ENCODE measurements at places on chromosomes 13 and 19. TPM values are rescaled to one million over a fixed set of nuclear protein-coding genes. Genes with fewer than 3 reads are reported as not detected.

GRCh38 chr13:98559169-98559568 lies 17.7 kb downstream of the STK24 start:
- DNase-seq: no peak

DNA sequence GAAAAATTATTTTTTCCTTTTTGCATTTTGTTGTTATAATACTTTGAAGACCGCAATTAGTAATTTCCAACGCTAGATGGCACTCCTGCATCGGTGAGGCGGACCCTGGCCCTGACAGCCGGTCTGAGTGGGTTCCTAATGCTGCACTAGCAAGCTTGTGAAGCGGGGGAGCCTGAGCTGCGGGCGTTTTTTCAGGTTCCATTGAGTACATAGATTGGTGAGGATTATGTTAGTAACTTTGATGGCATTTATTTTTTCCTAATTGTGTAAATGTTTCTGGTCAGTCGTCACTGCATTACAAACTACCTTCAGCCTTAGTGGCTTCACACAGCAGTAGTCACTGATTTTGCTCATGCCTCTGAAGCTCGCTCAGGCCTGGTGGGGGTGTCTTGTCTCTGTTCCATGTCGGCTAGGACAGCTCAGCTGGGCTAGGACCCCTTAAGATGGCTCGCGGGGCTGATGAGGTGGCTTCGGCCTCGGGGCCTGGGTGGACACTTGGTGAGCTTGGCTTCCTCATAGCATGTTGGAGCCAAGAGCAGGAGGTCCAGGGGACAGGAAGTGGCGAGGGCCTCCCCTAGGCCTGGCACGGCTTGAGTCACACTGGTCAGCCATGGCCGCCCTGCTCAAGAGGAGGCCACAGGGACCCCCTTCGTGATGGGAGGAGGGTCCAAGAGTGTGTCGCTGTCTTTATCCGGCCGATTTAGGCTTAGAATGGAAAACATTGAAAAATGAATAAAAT lies 25.0 kb downstream of the ERCC5 start:
- peak; percentile 39 for DNase-seq

DNA sequence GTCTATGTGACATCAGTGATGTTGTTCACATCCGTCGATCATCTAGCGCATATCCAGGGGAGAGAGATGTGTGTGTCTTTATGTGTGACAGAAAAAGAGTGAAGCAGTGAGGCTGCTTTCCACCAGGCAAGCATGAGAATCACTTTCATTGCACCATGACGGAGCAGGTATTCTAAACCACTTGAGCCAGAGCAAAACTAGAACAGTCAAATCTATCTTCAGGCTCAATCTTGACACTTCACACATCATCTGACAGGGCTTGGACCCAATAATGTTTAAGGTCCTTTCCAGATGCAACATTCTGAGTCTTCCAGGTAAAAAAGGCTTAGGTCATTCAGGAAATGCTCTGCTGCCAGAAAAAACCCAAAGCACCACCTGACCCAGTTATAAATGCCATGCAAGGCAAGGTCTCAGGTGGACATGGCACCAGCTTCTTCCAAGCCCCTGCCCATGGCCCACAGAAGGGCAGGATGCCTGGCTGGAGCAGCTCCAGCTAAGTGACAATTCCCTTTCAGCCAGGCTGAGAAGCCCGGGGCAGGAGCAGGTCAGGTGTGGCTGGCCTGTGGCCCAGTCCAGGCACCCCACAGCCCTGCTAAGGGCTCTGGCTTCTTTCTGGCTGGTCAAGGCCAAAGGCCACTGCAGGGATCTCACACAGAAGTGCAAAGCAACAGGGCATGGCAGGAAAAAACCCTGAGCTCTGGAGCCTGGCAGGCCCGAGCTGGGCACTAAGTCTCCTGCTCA lies 5.0 kb downstream of the ELAVL1 start:
- no peak for DNase-seq

DNA sequence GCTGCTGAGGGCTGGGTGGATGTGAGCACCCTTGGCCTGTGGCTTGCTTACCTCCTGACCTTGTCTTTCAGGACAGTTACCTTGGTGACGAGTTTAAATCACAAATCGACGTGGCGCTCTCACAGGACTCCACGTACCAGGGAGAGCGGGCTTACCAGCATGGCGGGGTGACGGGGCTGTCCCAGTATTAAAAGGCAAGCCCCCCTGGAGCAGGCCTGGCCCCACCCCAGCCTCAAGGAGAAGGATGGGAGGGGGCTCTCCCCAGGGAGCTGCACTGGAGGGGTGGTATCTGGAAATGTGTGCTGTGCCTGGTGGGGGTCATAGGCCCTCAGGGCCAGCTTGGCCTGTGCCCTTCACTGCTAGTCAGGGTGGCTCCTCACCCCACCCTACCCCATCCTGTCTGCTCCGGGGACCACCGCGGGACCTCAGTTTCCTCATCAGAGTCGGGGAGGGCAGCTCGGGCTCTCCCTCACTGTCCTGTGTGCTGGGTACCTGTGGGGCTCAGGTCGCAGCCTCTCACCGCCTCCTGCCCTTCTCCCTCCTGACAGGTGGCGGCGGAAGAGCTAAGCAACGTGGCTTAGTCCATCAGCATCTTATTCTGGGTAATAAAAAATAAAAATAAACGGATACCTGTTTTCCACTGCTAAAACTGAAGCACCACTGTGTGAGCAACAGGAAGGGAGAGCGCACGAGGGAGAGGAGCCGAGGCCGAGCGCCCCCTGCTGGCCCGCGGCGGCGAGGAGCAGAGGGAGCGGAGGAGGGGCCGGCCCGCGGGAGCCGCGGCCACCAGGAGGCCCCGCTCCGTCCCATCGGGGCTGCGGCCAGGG lies 29.8 kb downstream of the CERS1 start:
- peak; percentile 70 for DNase-seq

DNA sequence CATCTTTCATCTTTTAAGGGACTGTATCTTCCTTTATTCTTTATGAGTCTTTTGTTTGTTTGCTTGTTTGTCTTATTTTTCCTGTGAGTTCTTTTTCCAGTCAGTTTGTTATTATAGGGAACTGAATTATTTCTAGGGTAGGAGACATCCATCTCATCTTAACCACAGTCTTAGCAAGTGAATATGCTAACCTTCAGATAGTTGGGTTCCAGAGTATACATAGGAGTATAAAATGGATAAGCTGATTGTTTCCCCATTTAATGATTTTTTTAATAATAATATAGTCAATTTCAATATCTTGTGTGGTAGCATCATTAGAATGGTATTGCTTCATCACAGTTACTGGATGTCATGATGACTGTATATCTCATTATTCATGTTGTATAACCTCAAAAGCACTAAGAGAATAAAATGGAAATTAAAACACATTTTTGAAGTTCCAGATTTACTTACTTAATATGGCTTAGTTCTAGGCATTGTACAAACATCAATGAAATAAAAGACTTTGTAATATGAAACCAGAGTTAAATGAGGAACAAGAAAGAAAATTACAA lies 33.0 kb downstream of the GPC6 start:
- no peak for DNase-seq

GRCh38 chr19:17125062-17125727 lies 49.6 kb downstream of the MYO9B start:
- no peak for DNase-seq

GRCh38 chr19:42191855-42192254 lies 25.6 kb downstream of the DEDD2 start:
- DNase-seq: no peak

GRCh38 chr19:49125025-49125731 lies 5.8 kb downstream of the PPFIA3 start:
- DNase-seq: no peak

DNA sequence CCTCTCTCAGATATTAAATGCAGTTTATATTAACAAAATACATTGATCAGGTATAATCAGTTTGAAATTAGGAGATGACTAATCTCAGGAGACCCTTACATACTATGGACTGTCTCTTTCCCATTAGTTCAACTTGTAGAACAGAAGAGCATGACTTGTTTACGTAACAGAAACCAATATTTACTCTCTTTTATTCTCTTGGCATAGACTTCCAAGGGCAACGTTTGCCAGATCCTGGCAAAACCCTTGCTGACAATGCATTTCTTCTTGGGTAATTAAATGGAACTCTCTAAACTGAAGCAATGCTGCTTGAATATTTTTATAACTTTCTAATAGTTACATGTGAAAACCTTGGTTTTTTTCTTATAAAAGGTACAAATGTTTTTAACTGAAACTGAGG lies 68.3 kb upstream of the MYO16 start:
- no peak for DNase-seq

DNA sequence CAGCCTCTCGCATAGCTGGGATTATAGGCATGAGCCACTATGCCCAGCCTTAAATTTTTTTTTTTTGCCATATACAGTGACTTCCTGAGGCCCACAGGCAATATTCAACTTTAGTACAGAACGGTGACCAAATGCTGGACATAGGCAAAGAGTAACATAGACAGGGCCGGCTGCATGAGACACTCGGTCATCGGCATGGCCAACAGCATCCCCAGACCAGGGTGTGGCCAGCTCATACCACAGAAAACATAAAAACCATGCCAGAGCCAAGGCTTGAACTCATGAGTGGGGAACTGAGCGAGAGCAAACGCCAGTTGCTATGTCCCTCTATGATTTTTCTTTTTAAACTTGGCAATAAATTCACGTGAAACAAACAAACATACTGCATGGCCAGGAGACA lies 17.0 kb downstream of the KANK2 start:
- no peak for DNase-seq

GRCh38 chr13:53683608-53684007 lies 655.0 kb downstream of the OLFM4 start:
- DNase-seq: no peak

DNA sequence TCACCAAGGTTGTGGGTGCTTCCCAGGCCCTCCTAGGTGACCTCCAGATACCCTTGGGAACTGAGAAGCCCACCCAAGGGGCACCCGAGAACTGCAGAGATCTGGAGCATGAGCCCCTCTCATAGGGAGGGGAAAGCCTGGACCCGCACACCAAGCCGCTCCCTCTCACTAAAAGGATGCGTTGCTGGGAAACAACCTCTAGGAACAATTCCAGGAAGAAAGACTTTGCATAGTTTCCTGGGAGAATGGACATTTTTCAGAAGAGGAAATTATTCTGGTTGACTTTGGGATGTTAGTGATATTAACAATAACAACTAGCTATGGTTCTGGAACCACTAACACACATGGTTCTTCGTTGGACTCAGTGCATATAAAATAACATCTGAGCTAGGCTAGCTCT lies 64.6 kb downstream of the SLC7A1 start:
- DNase-seq: no peak

DNA sequence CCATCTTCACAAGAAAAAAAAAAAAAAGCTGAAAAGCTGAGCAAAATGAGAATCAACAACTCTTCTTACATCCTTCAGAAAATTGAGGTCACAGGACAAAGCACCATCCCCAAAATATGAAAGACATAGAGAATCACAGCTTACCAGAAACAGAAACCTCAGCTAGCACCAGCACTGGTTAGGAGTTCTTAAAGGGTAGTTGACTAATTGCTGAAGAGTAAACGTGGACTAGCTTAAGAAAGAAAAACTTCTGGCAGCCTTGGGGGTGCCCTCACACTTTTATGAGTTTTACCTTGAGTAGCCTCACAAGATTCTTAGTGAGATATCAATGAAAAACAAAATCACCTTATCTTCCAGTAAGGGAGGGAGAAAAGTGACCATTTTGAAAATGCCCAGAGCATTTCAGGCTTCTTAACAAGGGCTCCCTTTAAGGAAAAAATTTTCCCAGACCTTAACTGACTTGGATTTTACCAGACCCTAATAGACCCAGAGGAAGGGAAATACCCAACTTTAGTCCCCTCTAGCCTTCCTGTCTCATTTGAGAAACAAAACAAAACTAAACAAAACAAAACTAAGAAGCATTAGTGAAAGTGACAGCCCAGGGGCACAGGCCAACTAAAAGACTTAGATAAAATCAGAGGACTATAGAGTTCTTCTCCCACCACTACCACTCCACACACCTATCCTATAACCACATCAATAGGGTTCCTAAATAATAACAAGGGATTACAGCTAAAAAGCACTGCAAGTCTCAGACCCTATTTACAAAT lies 888.6 kb downstream of the DIAPH3 start:
- DNase-seq: no peak

- no peak for DNase-seq
Observed at GRCh38 chr13:110630566-110631119, 15.3 kb downstream of the NAXD start.

GRCh38 chr13:60627071-60627686 lies 230.2 kb downstream of the TDRD3 start:
- peak; percentile 7 for DNase-seq

- peak; percentile 89 for DNase-seq
Observed at GRCh38 chr19:35135389-35135909, 590 bp upstream of the LGI4 start.

DNA sequence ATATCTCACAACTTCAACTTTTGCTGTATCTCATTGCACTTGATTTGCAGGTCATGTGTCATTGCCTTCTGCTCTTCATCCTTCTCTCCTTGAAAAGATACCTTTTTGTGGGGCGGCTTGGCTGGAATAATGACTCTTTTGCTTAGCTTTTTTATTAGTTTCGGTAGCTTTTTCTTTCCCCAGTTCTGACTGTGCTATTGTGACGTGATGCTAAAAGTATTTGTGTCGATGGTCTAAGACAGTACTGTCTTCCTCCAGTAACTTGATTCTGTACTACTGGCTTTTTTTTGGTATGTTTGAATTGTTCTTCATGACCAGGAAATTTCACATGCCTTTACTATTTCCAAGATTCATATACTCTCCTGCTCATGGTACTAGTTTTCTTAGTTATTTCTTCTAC lies 63.1 kb downstream of the SLITRK1 start:
- DNase-seq: no peak

DNA sequence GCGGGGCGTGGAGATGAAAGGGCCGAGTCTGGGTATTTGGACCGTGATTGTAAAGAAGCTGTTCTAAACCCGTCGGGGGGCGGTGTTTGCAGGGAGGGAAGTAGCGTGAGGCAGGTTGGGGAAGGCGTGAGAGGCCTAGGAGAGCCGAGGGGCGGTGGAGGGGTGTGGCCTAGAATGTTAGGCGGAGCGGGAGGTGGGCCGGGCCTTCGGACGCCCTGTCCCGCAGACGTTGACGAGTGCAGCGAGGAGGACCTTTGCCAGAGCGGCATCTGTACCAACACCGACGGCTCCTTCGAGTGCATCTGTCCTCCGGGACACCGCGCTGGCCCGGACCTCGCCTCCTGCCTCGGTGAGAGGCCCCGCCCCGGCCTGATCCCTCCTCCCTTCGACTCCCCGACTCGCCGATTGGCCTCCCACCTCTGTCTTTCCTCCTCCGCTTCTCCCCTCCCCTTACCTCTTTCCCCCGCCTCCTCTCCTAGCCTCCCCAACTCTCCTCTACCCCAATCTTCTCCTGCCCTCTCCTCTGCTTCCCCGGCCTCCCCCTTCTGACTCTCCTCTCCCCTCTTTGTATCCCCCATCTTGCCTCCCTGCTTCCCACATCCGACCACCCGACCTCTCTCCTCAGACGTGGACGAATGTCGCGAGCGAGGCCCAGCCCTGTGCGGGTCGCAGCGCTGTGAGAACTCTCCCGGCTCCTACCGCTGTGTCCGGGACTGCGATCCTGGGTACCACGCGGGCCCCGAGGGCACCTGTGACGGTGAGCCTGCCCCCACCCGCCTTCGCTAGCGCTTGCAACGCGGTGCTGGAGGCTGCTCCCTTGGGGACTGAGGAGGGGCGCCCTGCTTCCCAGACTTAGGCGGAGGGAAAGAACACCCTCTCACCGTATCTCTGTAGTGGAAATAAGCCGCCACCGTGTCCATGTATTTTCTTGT lies 12.8 kb downstream of the LTBP4 start:
- DNase-seq: peak; percentile 69

KLK8 gene
- total RNA-seq: not detected

MAN2B1 gene
- total RNA-seq: 176 TPM

DGKH gene
- total RNA-seq: 17.1 TPM

SPRY2 gene
- 30.9 TPM for total RNA-seq

CPAMD8 gene
- 13.1 TPM for total RNA-seq

FUT1 gene
- total RNA-seq: 8.7 TPM

Measured in left lung (tissue), 14 donors.